Stimulated activated CD4-positive, alpha-beta T cell treated with anti-CD3 and anti-CD28 coated beads, TNF-alpha, amount 100 ng/mL, for 4 hours (primary cell): ENCODE measurements at places on chromosomes 1 and 21.

DNA sequence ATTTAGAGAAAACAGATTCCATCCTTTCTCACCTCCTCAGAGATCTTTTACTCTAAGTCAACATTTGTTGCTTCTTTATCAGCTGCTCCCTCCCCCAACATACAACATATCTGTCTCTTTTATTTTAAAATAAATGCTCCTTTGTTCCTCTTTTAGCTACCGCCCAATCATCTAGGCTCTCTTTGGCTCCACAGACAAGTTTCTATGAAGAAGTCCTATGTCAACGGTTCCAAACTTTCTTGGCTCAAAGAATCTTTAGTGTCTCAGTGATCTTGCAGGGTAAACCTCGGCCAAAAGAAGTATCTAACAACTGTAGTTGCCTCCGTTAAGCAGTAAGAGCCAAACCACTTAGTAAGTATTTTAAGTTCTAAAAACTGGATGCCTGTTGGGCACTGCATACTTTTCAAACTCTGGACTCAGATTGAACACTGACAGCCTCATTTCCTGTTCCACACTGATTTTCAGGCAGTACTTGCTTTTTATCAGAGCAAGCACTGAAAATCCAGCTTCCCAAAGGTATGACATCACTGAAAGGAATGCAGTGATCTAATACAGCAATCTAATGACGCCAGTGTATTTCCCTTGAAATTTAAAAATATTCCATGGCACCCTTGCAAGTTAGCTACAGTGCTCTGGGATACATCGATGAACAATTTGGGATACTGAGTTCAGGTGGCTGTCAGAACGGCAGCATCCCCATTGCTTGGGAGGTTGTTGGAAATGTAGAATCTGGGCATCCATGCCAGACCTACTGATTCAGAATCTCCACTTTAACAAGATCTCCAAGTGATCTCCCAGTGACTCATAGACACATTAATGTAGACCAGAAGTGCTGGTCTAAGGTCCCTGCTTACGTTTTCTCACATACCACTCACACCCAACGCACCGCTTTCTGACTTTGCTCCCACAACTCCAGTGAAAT lies 26.8 kb downstream of the EGLN1 start:
- DNase-seq, result no peak

DNA sequence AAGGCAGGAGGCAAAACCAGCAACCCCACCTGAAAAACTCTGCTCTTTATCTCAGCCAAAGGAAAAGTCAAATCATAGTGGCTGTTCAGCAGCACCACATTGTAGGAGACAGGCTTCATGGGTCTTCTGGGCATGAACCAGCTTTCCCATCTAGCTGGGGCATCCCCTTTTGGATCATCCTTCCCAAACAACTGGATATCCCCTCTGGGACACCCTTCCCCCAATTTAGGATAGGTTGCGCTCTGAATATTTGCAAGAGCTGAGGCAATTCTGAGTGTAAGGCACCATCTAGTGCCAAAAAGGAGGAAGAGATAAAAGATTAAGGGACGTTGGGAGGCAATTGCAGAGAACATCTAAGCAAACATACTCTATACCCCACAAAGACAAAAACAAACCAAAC lies 295.8 kb downstream of the MATN1 start:
- no peak for DNase-seq

DNA sequence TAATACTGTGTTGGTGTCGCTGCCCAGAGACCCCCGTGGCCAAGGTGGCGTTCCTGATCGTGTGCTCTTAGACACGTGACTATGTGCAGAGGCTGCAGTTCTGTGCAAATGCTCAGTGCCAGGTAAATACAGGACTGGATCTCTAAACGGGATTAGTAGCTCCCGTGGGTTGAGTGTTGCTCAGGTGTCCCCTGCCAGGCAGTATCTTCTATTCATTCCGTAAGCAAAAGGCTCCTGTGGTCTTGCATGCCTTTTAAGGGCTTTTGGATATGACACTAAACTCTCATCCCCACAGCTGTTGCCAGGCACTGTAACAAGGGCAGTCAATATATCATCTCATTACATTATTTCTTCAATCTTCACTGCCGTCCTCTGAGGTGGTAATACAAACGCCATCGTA lies 94.2 kb upstream of the MAP1LC3C start:
- DNase-seq, result no peak

- DNase-seq, result no peak
Measured at GRCh38 chr1:32919811-32920733, 18.9 kb upstream of the TMEM54 start.

DNA sequence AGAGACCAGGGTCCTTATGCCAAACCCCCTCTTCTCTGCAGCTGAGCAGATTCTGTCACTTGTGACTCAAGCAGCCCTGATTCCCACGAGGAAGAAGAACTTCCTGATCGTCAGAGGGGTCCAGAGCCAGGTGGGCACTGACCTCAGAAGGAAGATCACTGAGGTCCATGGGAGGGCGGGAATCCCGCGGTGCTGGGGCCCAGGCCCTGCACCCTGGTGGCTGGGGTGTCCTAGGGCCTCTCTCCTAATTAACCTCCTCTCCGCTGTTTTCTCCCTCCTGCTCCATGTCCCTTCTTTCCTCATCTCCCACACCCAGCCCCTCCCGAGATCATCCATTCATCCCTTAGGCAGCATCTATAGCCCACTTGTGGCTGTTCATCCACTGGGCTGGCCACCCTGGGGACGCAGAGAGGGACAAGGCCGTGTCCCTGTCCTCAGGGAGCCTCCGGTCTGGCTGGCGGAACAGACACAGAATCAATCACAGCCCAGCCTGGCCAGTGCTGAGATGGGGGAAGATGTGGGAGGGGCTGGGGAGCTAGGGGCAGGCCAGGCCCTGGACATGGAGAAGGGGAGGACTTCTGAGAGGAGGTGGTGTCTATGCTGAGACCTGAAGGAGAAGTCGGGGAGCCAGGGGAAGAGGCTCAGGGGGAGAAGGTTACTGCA lies 638.3 kb downstream of the MATN1 start:
- no peak for DNase-seq

DNA sequence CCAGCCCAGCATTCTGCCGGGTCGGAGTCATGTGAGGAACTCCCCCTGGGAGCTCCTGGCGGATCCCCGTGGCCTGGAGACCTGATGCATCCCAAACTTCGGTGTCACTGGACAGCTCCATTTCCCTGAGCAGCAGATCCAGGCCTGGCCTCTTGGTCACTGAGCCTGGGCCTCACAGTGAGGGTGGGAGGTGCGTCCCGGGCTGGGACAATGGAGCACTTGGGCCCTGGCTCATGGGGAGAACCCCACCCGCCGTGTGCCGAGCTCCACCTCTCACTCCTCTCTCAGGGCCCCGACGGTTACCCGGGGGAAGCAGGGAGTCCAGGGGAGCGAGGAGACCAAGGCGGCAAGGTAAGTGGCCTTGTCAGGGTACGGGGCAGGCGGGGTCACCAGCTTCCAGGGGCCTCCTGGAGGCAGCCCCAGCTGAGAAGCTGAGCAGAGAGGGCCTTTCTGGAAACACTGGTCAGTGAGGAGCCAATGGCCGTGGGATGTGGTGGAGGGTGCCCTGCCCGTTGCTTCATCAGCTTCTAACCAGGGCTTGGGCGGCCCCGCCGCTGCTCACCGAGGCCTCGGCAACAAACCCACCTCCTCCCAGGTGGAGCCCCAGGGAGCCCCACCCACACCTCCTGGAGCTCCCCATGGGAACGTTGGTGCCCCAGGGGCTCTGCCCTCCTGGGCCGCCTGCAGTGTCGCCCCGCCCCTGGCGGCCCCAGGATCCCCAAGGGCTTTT lies 19.8 kb downstream of the COL6A2 start:
- no peak for DNase-seq

GRCh38 chr1:118486199-118486598 lies 301.2 kb upstream of the SPAG17 start:
- DNase-seq, result no peak

- no peak for DNase-seq
Measured at GRCh38 chr21:45551316-45551715, 9.1 kb upstream of the SLC19A1 start.

DNA sequence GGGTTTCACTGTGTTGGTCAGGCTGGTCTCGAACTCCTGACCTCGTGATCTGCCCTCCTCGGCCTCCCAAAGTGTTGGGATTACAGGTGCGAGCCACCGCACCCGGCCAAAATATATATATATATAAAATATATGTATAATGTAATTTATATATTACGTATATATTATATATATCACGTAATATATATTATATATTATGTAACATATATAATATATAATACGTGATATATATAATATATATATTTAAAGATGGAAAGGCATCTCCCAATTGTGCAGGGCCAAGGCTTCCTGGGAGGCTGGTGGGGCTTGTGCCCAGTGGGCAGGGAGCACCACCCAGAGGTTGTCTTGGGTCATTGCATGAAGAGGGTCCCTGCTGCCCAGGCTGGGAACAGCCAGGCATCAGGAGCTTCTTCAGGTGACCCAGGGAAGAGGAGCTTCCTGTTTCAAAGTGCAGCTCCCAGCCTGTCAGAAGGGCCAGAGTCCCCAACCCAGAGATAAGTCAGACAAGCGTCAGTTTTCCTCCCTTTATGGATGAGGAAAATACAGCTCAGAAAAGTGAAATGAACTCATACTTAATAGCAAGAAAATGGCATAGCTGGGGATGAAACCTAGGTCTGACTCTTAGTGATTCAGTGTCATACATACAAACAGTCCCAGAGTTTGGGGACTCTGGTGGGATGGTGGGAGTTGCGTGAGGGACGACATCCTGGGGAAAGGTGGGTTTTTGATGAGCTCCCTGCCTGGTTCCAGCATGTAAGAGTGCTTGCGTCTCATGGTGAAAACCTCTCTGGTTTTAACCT lies 12.0 kb downstream of the UBE2Q1 start:
- no peak for DNase-seq

DNA sequence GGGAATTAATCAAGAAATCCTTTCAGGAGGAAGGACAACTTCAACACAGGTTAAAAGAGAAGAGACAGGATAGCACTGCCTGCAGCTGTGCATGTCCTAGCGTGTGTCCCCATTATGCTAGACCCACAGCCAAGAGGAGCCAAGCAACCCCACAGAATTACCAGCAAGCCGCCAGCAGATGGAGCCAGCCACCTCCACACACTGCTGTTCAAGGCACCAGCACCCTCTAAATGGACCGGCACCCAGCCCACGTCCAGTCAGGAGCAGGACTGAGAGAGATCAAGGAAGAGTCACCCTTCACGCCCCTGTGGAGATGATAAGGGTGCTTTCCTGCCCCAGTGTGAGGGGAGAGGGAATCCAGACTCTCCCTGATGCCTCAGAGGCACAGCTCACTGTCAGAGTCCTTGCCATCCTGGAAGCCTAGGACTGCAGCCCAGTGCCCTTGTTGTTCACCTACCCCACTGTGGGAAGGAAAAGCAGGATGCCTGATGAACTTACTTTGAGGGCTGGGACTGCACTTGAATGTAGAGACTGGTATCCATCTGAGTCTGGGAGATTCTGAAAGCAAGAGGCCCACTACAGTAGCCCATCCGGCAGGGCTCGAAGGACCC lies 37.1 kb upstream of the CTTNBP2NL start:
- no peak for DNase-seq

GRCh38 chr1:15627343-15627988 lies 10.2 kb downstream of the DDI2 start:
- no peak for DNase-seq

DNA sequence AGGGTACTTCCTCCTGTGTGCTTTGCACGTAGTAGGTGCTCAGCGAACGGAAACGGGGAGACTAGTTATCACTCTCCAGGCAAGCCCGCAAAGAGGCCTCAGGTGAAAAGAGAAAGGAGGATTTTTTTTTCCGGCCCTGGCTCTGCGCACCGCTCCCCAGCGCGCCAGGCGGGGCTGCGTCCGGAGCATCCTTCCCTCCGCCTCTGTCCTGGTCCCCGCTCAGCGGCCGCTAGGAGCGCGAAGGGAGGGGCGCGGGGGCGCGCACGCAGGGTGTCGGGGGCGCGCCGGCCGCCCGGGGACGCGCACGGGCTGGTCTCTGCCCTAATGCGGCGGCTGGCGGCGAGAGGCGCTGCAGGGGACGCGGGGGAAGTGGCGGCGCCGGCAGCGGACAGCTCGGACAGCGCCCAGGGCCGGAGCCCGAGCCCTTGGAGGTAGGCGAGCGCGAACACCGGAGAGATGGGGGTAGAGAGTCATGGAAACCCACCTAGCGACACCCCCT lies 42.3 kb upstream of the NFASC start:
- no peak for DNase-seq

GRCh38 chr1:66214901-66215300 lies 319.1 kb upstream of the SGIP1 start:
- no peak for DNase-seq

GRCh38 chr1:17606826-17607440 lies 67.4 kb downstream of the ARHGEF10L start:
- no peak for DNase-seq

- DNase-seq, result no peak
Measured at GRCh38 chr1:145730467-145730866, 11.2 kb downstream of the CD160 start.

GRCh38 chr1:56194701-56195300 lies 384.6 kb downstream of the PLPP3 start:
- DNase-seq, result no peak
